ENCODE measurements at places on chromosomes 12 and 14. TPM values are rescaled to one million over a fixed set of nuclear protein-coding genes. Genes with fewer than 3 reads are reported as not detected.

Gene GMPR2
- 30.3 TPM for polyA plus RNA-seq

Gene FAM177A1
- 54.1 TPM for polyA plus RNA-seq

DNA sequence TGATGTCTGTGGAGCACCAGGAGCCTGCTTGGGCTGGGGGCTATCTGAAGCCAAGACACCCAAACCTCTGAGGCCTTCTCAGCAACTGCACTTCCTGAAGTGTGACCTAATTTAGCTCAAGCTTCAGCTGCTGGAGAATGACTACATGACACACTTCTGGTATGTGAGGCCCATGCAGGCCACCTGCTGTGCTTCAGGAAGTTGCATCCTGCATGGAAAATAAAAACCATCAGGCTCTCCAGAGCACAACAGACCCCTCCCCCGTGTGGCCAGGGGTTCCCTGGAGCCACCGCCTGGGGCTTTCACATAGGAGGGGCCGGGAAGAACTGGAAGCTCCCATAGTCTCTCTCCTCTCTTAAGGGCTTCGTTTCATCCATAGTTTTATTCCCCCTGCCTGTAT lies 217.7 kb downstream of the SLC15A4 start:
- no peak for DNase-seq

- DNase-seq = peak; percentile 87
These were observed 116.6 kb downstream of the SLC25A47 start for GRCh38 chr14:100439781-100440180.
